ENCODE measurements at places on chromosomes 5 and 9.
A peak's percentile ranks its signal among the peaks of the same experiment; 100 is the strongest.

GRCh38 chr5:65832603-65833228 lies 93.7 kb upstream of the ERBIN start:
- no peak for DNase-seq

- DNase-seq, result no peak
Measured at GRCh38 chr5:118628660-118629354, 359.5 kb downstream of the DTWD2 start.

- DNase-seq, result peak; percentile 23
Measured at GRCh38 chr9:35790385-35791296, 750 bp upstream of the NPR2 start.

- no peak for DNase-seq
Measured at GRCh38 chr9:123318961-123319421, 37.0 kb upstream of the CRB2 start.

- peak; percentile 83 for DNase-seq
Measured at GRCh38 chr5:57494104-57495098, 11.8 kb upstream of the ACTBL2 start.

GRCh38 chr5:44294516-44294915 lies 94.7 kb downstream of the FGF10 start:
- DNase-seq, result no peak

DNA sequence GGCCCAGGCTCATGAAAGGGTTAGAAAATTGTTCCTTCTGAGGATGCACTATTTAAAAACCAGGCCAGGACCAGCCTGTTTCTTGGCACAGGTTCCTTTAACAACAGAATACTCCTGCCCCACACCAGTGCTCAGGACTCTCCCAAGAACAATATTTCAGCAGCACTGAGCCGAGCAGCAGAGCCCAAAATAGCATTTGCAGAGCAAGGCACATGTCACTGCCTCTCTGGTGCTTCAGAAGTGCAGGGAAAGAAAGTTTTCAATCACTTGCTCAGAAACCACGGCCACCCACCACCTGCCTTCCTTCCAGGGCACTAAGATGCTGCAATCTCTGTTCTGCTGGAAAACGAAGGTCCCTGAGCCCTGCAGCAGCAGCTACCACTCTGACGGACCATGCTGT lies 77.6 kb downstream of the SIL1 start:
- no peak for DNase-seq

DNA sequence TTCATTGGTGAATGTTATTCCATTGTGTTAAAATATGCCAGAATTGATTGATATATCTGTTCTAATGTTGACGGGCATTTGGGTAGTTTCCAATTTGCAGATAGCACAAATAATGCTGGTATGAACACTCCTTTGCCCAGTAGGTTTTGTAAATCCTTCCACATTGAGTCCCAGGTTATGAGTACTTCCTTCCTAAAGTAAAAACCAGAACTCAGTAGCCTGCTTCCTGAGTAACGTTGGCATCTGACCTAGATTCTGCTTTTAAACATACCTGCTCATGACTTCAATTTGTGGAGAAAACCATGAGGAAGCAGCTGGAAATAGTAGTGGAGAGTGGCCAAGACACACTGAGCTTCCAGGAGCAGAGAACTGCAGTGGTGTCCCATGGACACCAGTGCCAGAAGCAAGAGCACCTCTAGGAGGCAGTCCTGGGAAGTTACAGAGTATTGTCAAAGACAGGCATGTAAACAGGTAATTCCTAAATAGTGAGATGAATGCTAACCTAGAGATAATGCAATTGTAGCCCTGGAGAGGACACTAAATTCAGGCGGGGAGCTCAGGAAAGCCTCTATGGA lies 24.3 kb upstream of the RASGRF2 start:
- no peak for DNase-seq

GRCh38 chr9:39587844-39588499 lies 232.5 kb downstream of the SPATA31A1 start:
- DNase-seq, result no peak

GRCh38 chr5:160281275-160281674 lies 31.1 kb downstream of the CCNJL start:
- DNase-seq, result no peak

DNA sequence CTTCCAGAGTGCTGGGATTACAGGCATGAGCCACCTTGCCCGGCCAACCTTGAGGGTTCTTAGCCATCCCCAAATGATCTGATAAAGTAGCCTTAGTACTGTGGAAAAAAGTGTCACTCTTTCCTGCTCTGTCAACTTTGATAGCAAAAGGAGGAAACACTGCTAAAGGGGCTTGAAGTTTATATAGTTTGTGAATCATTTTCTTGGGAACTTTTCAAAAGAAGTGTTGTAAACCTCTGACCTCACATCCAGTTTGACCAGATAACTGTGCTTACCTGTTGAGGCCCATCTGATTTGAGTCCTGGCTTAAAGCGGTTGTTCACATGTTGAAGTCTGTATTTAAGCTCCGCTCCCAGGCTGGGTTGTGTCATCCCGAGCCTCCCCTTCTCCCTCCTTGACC lies 303.3 kb downstream of the DOCK8 start:
- DNase-seq, result no peak

DNA sequence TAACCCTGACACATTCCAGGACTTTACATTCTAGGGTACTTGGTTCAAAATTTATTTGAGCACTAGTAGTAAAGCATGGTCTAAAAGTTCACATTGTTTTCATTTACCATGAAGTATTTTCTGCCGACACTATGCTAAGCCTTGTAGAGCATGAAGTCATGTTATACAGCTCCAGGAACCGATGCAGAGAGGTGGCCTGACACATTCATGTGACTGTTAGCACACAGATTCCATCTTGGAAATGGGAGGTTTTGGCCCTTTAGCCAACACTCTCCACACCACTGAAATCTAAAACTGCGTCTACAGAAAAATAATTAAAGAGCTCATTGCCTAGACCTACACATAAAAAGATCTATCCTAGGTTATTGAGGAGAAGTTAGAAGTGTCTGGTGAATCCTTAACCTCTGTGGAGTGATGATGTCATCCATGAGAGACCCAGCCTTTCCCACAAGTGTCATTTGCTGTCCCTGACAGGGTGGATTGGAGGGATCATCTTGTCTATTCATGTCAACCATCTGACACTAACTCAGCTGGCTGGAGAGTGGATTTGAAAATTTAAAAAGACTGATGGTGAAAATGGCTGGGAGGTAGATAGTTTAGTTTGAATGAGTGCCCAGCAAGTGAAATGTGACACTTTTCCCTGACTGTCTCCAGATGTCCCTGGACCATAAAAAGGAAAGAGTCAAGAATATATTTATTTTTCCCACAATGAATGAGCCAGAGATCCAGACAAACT lies 1.3 kb downstream of the RANBP3L start:
- DNase-seq, result no peak

DNA sequence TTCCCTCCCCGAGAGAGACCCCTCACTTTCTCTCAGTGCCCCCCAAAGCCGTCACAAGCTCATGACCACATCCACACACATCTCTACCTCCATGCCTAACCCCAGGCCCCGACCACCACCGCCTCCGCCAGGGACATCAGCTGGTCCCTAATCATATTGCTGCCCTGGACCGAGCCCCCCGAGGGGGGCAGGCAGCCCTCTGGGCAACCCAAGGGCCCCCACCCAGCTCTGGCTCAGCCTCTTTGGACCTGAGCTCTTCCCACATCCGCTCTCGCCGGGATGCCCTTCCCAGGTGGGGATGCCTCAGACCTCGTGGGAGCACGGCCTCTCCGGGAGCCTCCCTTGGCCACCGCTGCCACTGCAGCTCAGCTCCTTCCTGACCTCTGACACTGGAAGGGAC lies 18.5 kb downstream of the LHX3 start:
- DNase-seq, result no peak

DNA sequence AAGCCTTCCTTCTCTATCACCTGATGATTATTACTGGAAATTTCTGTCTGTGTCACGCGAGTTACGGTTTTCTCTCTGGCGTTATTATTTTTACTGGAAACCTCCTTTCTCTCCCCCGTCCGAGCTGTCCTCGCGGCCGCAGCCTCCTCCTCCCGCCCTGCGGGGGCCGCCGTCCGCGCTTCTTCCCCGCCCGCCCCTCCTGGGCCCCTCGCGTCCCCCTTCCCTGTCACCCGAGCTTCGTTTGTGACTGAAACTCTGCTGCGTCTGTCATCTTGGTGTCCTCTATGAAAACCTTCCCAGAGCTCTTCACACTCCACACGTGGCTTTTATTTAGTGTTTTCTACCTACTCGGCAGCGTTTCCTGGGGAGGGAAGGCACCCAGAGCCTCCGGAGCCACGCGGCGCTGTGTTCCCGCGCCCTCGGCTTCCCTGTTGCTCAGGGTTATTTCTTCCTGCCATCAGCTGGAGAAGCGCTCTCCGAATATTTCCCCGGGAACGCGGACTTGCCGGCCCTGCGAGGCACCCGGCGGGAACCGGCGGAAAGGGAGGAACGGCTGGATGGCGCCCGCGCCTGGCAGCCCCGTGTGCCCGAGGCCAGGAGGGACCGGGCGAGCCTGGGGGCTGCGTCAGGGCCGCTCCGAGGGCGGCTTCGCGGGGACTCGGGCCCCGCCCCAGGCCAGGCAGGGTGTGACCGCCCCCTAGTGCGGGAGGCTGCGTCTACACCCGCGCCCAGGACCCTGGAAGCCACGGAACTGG lies 33.9 kb downstream of the TRIP13 start:
- DNase-seq, result no peak

DNA sequence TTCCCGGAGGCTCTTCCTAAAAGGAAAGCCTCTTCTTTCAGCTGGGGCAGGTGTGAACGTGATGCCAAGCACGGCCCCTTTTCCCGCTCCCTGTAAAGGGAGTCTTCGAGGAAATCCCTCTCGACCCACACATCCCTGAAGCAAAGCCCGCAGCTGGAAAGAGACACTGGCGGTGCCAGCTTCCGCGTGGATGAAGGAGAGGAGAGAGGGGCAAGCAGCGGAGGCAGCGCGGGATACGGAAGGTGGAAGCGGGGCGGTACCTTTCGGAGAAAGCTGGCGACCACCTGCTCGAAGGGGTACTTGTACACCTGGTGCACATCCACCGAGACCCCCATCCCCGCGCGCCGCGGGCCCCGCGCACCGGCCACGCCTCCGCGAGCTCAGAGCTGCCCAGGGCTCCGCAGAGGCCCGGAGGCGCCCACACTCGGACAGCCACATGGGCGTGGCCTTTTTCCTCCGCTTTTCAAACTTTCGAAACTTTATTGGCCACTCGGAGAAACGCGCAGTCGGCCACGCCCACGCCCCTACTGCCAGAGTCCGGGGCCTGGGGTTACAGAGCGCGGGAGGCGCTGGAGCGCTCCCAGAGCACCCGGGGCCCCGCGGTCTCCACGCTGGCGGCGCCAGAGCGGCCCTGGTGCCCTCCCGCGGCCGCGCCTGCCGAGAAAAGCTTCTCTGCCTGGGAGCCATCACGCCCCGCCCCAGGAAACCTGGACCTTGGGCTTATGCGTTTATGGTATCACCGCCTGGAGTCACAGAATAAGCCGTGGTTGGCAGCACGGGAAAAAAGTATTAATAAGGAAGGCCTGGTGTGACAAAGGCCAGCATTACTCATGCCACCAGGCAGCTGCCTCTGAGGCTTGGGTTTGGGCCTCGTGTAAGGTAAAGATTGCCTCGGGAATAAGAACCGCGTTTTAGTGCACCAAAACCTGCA lies at the start of gene PRELID2:
TSS of gene PRELID2 (minus strand) at position 426 of the 931 bp plus-strand sequence. CDS start at position 335, 91 bp downstream.
- peak; percentile 56 for DNase-seq

DNA sequence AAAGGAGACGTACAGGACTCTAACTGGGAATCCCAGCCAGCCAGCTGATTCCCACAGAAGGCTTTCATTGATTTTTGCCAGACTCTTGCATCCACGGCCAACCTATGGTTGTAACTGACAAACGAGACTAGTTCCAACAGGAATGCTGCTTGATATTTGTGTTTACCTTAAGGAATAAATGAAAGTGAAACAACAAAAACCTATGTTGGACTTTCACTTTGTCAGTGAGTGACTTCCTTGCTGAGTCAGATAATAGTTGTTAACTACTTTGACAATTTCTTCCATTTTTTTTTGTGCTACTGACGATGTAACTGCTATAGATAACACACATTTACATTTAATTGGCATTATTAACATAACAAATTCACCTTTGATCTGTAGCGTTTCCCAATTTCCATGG lies 63.4 kb upstream of the LRRTM2 start:
- DNase-seq, result no peak

DNA sequence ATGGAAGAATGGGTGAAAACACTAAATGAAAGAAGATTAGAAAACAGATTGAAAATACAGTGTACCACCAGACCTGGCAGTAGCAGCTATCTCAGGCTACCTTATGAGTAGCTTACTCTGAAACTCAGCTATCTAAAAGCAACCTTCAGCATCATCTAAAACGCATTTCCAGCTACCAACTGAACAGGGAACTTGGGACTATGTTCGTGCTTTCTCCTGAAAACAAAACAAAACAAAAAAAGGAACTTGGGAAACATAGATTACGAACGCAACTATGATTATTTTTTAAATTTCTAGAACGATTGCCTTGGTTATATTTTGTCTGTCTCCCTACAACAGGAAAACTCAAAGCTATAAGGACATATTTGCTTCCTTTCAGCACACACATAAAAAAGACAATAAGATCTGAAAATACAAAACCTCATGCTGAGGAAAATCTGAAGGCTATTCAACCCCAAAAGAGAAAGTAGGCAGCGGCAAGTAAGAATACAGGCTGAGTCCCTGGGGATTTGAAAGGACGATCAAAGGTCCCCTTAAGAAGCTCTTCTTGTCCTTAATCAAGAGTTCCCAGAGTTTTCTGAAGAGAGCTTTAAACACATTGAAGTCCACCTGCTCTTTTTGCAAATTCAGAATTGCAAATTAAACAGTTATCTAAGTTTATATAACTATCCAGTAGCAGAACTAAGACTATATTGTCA lies 53.4 kb downstream of the OR2K2 start:
- DNase-seq, result no peak

GRCh38 chr9:75894566-75894965 lies 4.1 kb downstream of the PCSK5 start:
- DNase-seq, result no peak
